ENCODE measurements at places on chromosomes 1 and 21.

DNA sequence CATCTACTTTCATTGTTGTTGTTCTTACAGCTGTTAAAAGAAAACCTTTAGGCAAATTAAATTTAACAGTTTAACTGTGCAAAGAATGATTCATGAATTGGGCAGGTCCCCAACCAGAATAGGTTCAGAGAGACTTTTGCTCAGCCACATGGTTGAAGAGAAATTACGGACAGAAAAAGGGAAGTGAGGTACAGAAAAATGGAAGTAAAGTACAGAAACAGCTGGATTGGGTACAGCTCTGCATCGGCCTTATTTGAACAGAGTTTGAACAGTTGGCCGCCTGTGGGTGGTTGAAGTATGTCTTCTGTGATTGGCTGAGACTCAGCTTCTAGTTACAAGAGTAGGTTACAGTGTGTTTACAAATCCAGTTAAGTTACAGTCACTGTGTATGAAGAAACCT, 210.1 kb downstream of the FGGY start:
- DNase-seq, result peak; percentile 46

DNA sequence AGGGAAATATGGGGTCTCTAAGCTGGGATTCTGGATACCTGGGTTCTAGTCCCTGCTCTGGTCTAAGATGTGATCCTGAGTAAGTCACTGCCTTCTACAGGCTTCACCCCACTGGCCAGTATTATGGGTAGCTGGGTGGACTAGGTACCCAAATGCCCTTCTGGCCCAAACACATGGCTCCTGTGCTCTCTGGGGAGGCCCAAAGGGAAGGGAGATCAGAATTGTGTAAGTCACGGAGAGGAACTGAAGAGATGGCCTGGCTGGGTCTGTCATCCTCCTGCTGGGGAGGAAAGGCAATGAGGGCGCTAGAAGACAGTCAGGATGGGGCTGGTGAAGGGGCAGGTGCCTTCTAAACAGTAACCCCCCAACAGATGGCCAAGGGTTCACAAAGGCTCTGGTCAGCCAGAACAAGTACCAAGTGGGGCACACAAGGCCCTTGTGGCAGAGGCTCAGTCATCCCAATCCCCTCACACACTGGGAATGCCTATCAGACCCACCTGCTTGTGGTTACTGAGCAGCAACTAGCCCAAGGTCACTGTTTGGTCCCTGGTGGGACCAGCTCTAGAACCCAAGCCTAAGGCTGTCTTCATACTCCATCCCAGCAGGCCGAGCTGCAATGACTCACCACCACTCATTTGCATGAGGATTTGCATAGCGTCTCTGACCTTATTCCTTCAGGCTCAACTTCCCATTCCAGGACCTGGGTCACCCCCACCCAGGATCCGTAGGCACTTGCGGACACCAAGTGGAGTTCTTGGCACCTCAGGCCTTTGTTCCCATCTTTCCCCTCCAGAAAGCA, 9.2 kb downstream of the MEF2D start:
- no peak for DNase-seq

- no peak for DNase-seq
Measured at GRCh38 chr1:186785503-186785902, 43.2 kb upstream of the PLA2G4A start.

GRCh38 chr1:106980121-106980520, 76.4 kb upstream of the PRMT6 start:
- no peak for DNase-seq

DNA sequence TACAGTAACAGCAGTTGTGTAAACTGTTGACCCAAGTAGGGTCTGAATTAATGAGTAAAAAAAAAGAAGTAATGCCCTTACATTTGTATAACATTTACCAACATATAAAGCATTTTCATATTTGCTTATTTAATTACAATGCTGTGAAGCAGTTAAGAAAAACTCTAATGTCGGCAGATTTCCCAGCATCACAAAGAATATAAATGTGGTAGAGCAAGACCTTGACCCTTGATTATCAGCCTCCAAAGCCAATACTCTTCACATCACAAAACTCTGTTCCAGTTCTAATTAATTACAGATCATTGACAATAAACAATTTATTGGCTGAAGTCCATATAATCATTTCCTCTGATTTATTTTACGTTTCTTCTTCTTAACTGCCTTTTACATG, 130.2 kb downstream of the DUSP10 start:
- DNase-seq, result no peak

DNA sequence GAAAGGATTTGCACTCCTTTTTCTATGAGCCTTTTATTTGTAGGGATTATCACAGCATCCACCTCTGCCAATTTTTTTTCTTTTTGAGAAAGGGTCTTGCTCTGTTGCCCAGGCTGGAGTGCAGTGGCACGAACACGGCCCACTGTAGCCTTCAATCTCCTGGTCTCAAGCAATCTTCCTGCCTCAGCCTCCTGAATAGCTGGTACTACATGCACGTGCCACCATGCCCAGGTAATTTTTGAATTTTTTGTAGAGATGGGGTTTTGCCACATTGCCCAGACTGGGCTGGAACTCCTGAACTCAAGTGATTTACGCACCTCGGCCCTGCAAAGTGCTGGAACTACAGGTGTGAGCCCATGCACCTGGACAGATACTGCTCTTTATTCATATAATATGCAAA, 2.1 kb downstream of the SAMSN1 start:
- DNase-seq, result no peak

GRCh38 chr1:56520016-56520601, 59.3 kb downstream of the PLPP3 start:
- DNase-seq, result no peak

DNA sequence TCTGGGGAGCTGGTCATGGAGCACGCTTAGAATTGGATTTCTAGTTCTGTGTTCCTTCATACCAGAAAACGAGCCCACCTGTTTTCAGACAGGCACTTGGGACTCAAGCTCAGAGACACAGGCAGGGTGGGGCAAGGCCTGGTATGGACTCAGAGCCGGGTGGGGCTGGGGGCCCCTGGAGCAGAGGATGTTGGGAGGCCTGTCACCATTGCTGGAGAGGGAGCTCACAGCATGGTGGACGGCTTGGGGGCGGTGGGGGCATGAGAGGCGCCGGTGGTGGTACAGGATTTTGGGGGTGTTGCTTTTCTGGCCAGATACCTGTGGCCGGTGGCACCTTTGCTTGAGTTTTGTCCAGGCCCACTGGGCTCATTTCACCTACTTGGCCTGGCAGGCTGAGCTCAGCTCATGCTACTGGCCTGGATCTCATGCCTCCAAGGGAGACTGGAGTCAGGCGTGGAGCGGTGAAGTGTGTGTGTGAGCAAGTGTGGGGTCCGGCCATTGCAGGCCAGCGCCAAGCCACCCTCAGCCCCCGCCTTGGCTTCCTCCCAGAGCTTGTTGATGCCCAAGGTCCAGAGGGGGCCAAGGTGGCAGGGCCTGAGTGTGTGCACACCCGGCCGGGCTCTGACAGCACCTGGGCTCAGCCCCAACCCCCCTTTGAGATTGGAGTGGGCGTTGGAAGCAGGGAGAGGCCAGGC, 8.7 kb downstream of the SLX9 start:
- DNase-seq, result no peak

DNA sequence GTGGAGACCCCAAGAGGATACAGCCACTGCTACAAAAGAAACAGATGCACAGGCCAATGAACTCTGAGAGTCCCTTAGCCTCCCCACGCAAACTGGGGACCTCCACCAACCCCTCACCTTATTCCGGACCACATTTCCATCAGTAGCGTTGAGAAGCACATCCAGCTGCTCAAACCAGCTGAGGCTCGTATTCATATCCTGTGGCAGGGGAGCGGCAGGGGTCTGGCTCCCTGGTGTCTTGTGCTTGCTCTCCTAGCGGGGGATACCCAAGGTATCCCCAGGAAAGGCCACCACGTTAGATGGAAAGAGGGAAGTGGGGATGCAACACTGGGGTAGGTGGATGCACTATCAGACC, 481 bp downstream of the CCDC163 start:
- no peak for DNase-seq

DNA sequence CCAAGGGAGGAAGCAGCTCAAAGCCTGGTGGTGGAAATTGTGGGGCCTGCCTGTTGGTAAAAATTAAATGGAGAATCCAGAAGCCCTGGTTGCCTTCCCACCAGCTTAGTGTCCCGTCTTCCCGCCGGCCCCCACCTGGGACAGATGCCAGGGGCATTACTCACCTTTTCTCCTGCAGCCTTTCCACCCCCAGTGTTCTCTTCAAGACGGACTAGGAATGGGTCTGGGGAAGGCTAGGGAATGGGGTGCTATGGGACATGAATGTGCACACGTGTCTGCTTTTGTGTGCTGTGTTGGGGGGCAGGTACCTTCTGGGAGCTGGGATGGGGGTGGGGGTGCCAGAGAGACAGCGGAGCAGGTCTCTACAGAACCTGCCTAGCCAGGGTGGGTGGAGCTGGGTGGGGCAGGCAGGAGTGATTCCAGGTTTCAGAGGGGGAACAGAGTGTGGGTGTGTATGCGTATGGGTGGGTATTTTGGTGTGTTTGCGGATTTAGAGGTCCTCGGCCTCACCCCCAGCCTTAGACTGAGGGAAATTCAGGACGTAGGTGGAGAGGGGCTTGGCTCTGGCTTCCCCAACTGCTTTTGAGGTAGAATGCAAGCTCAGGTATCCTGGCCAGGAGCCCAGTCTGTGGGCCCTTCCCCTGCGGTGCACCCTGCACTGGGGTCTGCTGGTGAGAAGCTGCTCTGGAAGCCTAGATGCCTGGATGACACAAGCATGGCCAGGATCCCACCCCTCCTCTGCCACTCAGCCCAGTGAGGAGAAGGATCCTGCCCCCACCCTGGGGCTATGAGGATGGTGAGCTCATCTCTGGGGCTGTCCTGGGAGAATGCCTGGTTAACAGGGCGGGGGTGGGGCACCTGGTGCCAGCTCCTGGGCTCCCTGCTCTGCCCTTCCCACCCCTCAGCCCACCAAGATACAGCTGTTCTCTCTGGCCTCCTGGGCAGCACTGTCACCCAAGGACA, 7.8 kb downstream of the VANGL2 start:
- no peak for DNase-seq

DNA sequence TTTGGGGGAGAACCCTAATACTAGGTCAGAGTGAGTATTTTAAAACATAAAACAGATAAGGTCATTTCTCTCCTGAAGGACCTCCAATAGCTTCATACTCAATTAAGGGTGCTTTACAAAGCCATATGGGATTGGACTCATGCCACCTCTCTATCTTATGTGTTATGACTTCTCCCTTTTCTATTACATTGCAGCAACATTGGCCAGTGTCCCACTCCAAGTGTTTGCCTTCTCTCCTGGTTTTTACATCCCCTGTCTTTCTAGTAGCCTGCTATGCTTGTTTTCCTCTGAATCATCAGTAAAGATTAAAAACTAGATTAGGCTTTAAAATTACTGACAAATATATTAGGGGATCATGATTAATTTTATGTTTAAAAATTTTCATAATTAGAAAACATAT, 66.6 kb downstream of the SCMH1 start:
- DNase-seq, result no peak

DNA sequence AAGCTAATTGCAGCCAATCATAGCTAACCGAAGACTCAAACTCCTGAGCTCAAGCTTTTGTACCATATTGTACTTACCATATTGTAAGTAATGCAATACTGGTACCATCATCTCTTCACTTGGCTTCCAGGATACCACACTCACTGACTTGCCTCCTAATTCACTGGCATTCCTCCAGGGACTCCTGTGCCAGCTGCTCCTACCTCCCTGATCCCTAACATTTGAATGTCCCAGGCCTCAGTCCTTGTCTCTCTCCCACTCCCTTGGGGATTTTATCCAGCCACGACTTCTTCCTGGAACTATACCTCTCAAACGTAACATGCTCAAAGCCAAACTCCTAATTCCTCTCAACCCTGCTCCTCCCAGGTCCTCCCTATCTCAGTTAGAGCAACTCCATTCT, 33.8 kb downstream of the USP48 start:
- DNase-seq, result no peak

GRCh38 chr1:153347856-153348255, 785 bp downstream of the PGLYRP4 start:
- no peak for DNase-seq

GRCh38 chr1:54323324-54323739, 82.9 kb downstream of the SSBP3 start:
- no peak for DNase-seq

GRCh38 chr1:22772014-22772413, 61.4 kb downstream of the EPHB2 start:
- DNase-seq, result no peak

DNA sequence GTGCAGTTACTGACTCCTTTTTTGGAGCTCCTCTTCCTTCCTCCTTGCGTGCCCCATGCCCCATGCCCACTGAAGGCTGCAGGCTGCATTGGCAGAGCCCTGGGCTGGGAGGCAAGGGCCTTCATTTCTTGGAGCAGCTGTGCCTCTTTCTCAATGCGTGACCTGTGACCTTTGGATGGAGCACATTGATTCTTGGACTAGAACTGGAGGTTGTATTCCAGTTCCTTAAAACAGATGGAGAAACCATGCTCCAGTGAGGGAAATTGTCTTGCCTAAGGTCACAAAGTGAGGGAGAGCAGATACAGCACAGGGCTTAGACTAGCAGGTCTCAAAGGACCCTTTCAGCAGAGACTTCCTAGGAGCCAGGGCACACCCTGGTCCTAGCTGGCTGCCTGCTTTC, 9.0 kb downstream of the TMEM269 start:
- DNase-seq, result no peak

- peak; percentile 96 for DNase-seq
Measured at GRCh38 chr1:153548722-153549688, at the start of gene S100A3. Gene S100A3, minus strand, starts transcription at chr1:153549258. Its CDS starts 773 bp downstream, at chr1:153548485.

GRCh38 chr1:192702212-192702902, 66.4 kb downstream of the RGS13 start:
- DNase-seq, result peak; percentile 42

DNA sequence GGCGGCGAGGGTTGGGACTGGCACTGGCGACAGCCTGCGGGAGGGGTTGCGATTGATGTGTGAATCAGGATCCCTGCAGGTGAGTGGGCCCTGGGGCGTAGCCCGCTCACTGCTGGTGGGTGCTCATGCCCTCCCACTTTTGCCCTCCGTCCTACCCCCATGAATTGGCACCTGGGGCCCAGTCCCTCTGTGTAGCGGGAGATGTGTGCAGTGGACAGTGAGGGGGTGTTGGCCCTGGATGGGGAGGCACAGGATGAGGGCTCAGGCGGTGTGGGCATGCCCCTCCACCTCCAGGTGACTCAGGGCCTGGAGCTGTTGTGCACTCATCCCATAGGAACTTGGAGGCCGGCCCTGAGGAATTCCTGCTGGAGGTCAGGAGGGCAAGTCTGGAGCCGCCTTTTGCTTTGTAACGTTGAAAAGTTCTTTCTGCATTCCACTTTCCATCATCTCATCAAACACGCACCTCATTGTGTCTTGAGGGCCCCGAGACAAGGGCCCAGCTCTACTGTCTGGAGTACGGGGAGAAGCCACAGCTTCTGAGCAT, 3.0 kb downstream of the PEAR1 start:
- DNase-seq, result peak; percentile 73

GRCh38 chr1:89125240-89125912, 538 bp downstream of the GBP2 start:
- DNase-seq, result no peak

- no peak for DNase-seq
Measured at GRCh38 chr21:34022627-34023335, 50.6 kb upstream of the MRPS6 start.

DNA sequence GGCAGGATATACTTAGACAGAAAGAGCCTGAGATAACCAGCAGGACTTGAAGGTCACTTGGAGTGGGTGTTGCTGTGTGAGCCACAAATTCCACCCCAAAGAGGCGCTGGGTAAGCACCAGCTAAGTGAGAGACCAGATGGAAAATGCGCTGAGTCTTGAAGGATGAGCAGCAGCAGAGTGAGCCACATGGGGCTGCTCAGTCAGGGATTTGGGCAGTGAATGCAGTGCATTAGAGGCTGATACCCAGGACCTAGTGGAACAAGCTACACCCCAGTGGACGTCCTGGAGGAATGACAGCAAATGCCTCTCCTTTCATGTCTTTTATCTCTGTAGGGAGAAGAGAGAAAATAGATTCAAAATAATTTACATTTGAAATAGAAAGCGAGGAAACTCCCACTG, 11.3 kb downstream of the GRIK1 start:
- DNase-seq, result no peak
